Amniotic stem cell (primary cell): ENCODE measurements at places on chromosomes 3 and 15.
A peak's percentile ranks its signal among the peaks of the same experiment; 100 is the strongest.

DNA sequence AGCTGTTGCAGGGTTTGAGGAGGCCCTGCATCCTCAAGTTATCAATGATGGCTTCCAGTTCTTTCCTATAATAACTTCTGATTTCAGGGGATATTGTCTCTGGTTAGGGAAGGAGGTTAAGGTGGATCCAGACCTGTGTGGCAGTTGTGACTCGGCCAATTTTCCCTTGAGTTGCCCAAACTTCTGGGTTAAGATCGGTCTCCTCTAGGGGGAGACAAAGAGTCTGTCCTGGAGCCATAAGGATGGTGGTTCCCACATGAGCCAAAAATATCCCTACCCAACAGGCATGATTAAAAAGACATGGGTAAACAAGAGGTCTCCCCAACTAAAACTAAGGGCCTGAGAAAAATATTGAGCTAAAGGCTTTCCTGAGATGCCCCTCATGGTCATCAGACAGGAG is 227.5 kb upstream of the MDFIC2 start:
- DNase-seq, result no peak

- no peak for DNase-seq
Measured at GRCh38 chr3:12828751-12829150, 12.6 kb downstream of the RPL32 start.

DNA sequence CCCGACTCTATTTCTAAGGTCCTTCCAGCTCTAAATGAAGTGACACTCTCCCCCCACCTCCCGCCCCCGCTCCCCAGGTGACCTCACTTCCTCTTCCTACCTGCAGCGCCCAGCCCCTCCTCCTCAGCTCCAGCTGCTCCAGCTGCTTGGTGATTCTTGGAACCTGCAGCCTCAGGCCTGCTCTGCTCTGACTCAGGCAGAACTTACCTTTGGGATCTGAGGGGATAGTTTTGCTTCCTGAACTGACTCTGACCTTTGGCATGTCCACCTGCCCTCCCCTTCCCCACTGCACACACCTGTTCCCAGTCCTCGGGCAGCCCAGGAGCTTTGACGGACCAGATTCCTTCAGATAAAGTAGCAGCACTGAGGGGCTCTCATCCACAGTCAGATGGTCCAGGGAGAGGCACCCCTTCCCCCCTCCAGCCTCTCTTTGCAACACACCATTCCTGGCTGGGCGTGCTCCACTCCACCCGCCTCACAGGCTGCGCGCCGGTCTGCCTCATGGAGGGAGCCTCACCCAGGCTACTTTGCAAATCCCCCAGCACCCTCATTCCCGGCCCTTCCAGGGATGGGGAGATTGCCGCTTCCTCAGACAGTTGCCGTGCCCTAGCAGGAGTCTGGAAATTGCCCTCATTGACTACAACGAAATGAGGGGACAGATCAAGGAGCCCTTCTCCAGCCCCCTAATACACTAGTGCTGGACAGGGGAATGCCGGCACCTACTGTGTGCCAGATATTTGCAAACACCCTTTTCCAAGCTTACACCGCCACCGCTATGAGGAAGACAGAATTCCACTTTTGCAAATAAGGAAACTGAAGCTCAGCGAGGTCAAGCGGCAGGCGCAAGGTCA is 692 bp upstream of the C15orf39 start:
- DNase-seq, result no peak

DNA sequence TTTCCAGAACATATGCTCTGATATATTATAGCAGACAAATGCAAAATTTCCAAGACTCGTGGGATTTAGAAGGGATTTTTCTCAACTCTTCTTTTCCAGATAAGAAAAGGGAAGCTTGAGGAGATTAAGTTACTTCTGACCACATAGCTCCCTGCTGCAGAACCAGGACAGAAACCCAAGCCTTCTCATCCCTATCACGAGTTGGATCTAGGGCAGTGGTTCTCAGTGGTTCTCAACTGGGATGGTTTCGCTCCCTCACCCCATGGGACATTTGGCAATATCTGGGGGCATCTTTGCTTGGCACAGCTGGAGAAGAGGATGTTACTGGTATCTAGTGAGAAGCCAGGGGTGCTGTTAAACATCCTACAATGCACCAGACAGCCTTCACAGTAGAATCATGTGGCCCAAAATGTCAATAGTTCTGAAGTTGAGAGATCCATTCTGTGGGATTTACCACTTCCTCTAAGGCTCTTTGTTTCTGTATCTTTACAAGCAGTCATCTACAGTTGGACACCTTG is 64.2 kb downstream of the LIPC start:
- no peak for DNase-seq

DNA sequence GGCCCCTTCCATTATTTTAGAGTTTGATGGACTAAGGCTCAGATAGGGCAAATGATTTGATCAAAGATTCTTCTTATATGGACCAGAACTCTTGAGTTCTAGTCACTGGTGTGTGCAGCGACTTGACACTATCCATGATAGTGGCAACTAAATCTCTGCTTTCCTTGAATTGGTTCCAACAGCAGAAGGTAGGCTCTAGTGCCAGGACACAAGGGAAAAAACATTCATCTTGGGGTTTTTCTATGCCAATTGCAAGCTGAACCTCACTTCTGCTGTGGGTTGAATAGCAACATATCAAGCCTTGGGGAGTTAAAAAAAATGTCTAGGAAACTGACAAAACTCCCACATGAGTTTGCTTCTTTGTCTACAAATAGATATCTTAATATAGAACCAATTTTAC is 35.1 kb downstream of the CTXND1 start:
- no peak for DNase-seq

DNA sequence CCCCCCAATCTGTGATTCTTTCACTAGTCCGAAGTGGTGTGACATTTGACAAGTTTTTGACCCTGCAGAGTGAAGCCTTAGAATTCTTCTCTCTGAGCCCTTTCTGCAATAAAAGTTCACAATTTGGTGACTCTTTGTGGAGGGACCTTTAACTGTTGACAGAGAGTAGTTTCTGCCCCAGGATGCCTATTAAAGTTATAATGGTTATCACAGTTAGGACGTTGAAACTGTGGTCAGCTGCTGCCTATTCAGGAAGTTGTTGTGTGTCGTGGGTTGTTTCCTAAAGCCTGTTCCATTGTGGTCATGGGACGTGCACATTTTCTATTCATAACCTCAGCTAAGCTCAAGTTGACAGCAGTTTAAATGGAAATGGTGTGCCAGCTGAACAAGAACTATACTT is 274.5 kb downstream of the NEK10 start:
- DNase-seq, result no peak

- DNase-seq, result no peak
Measured at GRCh38 chr3:30102356-30102755, 504.0 kb upstream of the TGFBR2 start.

DNA sequence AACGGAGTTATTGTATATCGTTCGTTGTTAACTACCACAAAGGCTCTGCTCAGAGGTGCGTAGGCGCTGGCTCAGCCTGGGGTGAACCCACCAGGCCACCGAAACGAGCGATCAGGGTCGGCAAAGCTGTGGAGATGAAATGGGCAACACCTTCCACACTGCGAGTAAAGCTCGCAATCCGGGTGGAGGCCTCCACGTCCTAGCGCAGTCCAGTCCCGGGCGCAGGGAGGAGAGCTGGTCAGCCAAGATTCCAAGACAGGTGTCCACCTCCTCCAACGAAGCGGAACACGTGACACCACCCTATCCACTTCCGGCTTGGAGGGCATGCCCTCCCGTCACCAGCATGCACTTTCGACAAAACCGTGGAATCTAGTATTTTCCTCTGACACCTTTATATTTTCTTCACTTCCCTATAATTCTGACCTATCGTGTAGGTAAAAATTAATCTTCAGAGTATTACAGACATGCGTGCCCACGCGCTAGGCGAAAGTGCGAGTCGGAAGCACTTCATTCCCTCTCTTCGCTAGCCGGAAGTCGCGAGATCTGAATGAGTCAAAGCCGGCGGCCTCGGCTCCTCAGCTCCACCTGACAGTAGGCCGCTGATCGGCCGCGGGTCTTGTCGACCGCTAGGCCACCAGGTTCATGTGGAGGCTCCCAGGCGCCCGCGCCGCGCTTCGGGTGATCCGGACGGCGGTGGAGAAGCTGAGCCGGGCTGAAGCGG is at the start of gene PDE12:
PDE12 (plus strand) TSS at position 537 of the 721 bp plus-strand sequence; CDS start at position 643, 106 bp downstream.
- peak; percentile 84 for DNase-seq

GRCh38 chr15:23642413-23643044 is 5.1 kb downstream of the MAGEL2 start:
- no peak for DNase-seq

- DNase-seq, result no peak
Measured at GRCh38 chr3:152196782-152197181, 71.9 kb upstream of the MBNL1 start.

DNA sequence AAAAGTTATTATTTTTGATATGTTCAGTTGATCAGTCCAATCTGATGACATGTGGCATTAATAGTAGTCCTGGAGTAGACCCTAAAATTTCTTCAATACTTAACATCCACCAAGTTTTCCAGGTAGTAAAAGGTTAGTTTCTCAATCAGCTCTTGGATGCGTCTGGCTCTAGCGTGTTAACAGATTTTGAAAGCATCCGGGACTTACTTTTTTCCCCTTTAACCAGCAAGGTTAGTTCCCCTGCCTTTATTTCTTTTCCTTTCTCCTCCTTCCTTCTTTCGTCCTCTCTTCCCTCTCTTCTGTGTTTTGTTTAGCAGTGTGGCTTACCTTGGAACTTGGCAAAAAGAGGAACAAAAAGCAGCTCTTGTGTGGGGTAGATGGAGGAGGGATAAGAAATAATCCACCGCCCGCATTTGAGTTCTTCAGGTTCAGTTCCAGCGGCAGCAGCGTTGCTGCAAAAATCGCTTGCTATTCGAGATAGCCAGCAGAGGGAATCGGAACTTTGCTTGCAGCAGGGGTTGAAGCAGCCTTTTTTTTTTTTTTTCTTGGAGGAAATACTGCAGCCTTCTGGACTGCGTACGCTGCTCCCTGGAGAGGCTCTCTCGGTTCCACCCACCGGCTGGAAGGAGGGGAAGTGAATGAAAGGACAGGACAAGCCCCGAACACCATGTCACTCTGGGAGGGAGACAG is at the start of gene RBMS3:
RBMS3 (plus strand) TSS at position 668 of the 690 bp plus-strand sequence.
- DNase-seq, result peak; percentile 88

GRCh38 chr3:105860641-105861040 is 8.2 kb downstream of the CBLB start:
- DNase-seq, result no peak

GRCh38 chr15:63374686-63375520 is 6.7 kb downstream of the CA12 start:
- DNase-seq, result peak; percentile 28

GRCh38 chr15:75449585-75450306 is 1.7 kb downstream of the SIN3A start:
- DNase-seq, result no peak

GRCh38 chr15:100729461-100729860 is 127.1 kb downstream of the ASB7 start:
- no peak for DNase-seq

- DNase-seq, result no peak
Measured at GRCh38 chr3:4898454-4899313, 80.6 kb upstream of the BHLHE40 start.

DNA sequence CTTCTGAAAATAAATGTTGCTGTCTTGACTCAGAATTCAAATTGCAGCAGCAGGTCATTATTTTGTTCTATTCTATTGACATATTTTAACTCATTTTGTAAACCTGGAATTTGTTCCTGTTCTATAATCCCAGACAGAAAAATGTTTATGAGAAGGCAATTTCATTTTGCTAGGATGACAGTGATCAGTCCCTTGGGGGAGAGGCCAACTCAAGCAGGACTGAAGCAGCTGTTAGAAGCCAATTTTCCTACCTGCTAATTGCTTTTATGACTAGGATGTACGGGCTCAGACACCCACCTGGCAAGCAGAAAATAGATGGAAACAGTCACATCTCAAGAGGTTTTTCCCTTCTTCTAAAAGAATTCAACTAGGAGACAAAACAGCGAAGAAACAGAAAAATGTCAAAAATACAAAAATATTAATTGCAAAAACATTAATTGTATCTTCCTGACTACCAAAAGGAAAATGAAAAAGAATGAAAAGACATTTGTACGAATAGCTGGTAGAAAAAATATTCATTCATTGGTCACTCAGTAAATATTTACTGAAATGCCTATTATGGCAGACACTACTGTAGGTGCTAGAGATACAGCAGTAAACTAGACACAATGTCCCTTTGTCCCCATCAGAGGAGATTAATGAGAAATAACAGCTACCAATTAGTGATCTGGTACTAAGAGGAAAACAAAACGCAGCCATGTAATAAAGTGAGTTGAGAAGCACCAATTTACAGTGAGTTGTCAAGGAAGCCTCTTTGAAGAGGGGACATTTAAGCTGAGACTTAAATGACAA is 73.5 kb downstream of the PEAK1 start:
- DNase-seq, result no peak

- DNase-seq, result no peak
Measured at GRCh38 chr3:190302212-190302867, 19.9 kb downstream of the CLDN1 start.

DNA sequence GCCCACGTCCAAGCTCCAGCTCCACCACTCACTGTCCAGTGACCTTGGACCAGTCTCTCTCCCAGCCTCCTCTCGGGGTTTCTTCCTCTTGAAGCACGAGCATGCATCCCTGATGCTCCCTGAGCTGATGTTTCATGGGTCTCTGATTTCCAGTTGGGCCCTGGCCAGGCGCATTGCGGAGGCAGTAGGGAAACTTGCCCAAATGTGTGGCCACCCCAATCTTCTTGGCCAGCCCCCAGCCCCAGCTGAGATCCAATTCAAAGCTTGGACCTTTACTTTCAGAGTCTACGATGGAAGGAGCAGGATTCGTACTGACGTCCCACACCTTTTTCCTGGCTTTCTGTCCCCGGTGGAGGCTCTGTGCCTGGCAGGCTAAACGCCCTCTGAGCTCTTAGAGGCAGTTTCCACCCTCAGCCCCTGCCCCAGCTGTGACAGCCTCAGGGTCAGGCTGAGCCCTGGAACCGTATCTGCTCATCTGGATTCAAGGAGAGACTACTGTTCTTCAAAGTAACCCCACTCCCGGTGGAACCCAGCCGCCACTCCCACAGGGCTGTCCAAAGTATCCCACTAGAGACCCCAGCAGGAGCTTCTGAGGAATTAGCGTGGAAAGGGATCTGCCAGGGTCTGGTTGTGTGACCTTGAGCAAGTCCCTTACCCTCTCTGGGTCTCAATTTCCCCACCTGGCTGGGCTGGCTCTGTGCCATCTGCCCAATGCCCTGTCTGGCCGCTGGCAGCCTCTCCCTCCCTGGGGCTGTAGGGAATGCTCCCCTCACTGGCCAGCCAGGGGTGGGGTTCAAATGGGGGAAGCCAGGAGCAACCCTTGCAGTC is 37.4 kb downstream of the CPN2 start:
- DNase-seq, result no peak

- no peak for DNase-seq
Measured at GRCh38 chr15:56199038-56199437, 44.6 kb downstream of the RFX7 start.

- no peak for DNase-seq
Measured at GRCh38 chr3:77370413-77370812, 330.5 kb downstream of the ROBO2 start.

GRCh38 chr3:117471831-117472230 is 762.3 kb downstream of the TUSC7 start:
- DNase-seq, result no peak

DNA sequence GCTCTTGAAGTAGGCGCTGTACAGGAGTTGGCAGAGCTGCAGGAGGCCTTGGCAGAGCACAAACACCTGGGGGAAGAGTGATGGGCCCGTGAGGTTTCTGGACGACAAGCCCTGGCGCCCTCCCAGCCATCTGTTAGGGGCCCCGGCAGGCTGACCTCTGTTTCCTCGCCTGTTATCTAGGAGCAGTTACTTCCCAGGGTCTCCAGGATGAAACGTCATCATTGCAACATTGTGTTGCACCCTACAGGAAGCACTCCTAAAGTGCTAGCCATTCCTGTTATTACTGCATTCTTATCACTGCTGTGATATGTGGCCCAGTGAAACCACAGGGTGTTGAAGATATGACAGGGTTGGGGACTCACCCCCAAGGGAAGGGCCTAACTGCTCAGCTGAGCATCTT is 50.2 kb downstream of the SLCO2A1 start:
- no peak for DNase-seq
